ENCODE measurements at places on chromosomes 16 and 17.

DNA sequence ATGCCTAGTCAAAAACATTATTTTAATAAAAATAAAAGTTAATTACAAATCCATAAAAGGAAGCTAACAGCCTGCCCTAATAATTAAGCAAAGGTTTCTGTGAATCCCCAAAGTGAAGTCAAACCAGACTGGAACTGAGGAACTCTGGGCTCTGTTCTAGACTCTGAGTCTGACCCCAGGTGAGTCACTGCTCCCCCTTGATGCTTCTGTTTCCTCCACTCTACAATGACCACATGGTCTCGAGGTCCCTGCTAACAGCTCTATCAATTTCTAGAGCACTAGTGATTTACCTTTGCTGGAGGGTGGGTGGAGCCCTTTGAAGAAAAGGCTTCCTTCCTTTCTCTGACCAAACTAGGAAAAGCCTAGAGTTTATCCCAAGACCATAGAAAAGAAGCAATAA is 32.4 kb downstream of the XPO6 start:
- DNase-seq: no peak

- no peak for DNase-seq
Observed at GRCh38 chr16:84570739-84571403, 47.0 kb downstream of the COTL1 start.

- peak; percentile 92 for DNase-seq
Observed at GRCh38 chr17:33012522-33013033, 20.9 kb downstream of the SPACA3 start.

DNA sequence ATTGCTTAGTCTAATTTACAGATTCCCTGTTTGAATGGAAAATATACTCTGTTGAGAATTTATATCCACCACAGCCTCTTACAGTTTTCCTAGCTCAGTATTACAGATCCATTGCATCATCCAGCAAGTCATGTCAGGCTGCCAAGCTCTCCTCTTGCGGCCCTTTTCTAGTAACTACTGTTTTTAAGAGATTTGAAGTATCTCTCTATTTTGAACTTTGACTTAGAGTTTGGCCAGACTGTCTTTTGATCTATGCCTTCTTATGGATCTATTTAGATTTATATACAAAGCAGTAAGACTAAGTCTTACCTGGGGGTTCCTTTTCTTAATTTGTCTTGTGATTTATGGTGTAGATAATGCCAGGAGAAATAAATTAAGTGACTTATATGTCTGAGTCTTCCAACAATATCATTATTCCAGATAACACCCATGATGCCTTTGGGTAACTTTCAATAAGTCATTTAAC is 53.1 kb upstream of the ABCC11 start:
- DNase-seq: peak; percentile 61

DNA sequence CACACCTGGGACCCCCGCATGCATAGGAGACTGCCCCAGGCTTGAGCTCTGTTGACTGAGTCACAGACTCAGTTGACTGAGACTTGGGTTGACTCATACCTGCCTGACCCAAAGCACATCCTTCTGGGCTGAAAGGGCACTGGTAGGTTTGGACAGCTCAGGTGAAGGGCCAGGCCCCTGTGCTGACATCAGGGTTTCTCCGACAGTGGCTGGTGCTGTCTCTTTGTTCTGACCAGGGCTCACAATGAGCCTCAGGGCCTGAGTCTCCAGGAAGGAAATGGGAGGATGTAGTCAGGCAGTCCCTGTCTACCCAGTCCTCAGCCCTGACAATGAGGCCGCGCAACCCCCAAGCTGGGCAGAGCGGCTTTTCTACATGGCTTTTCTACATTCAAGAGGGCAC is 6.5 kb downstream of the SPNS2 start:
- no peak for DNase-seq

GRCh38 chr16:85586380-85587104 is 26.6 kb upstream of the GSE1 start:
- DNase-seq: peak; percentile 66

- DNase-seq: peak; percentile 6
Observed at GRCh38 chr17:56834380-56835263, 671 bp downstream of the DGKE start.

- DNase-seq: no peak
Observed at GRCh38 chr16:4283939-4284338, 11.1 kb upstream of the TFAP4 start.

GRCh38 chr17:56678249-56679114 is 85.0 kb downstream of the NOG start:
- DNase-seq: no peak

- DNase-seq: no peak
Observed at GRCh38 chr17:3027786-3028532, 35.4 kb downstream of the OR1D5 start.

DNA sequence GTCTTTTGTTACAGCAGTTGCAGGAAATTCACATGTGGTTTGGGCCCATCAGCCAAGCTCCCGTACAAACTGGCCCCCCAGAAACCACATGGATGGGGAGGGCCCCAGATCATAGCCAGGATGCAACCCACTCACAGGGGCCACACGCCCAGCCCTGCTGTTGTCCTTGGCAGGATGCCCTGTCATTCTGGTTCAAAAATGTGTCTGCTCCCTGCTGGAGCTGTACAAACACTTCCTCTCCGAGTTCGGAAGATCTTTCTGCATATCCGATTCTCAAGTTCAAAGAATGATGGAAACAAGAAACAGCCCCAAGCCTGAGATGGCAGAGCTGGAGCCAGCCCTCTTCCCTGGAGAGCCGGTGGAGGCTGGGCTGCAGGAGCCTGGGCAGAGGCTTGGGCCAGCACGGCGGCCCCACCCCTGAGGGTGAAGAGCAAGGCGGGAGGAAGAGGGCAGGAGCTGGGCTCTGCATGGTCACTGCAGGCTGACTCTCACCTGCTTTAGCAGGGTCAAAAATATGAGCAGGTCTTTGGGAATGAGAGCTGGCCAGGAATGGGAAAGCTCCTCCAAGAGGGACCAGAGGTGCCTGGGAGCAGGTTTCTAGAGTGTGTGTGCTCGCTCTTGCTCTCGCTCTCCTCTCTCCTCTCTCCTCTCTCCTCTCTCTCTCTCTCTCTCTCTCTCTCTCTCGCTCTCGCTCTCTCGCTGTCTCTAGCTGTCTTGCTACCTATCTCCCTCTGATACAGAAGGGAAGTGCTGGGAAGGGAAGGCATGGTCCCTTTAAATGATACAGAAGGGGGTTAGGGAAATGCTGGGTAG is 34.7 kb upstream of the ENPP7 start:
- DNase-seq: no peak

DNA sequence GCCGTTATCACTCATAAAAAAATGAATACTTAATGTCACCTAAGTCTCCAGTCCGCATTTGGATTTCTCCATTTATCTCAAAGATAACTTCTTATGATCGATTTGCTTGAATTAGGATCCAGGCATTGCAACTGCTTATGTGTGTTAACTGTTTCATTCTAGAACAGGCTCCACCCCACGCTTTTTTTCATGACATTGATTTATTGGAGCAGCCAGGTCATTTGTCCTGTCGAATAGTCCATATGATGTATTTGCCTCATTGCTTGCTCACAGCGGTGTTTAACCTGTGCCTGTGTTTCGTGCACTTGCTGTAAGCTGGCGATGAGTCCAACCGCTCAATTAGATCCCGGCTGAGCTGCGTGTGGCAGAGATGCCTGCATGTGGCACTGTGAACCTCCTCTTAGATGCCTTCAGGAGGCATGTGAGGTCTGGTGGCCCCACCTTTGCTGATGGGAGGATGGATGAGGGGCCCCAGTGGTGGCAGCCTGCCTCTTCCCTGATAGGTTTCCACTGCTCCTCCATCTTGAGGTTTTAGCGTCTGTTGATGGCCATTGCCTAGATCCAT is 16.4 kb downstream of the DHX38 start:
- DNase-seq: no peak

GRCh38 chr16:75052481-75053202 is 53.8 kb downstream of the ZNRF1 start:
- no peak for DNase-seq

DNA sequence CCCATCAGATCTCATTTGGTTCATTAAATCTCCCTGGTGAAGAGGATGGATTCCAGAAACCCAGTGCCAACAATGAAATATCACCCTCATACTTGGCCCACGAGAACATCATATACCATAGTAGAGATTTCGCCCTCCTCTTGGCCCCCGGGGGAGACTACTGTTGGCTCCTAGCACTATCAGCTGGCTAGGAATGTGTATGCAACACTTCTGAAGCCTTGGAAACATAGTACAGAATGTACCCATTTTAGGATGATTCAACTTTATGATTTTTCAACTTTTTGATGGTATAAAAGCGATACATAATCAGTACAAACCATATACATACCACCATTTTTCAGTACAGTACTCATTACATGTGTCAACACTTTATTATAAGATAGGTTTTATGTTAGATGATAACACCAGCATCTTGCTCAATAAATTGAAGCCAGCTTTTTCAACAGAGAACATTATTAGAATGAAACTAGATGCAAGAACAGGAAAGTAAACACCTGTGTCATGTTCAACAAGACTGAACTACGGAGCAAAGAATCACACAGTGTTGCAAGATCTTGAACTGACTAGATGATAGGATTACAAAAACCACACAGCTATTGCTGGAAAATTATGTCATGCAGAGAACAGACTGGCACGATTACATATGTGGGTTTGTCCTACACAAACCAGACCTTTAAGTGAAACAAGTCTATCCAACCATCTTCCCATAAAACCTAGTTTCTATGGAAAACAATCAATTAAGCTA is 17.2 kb downstream of the RSL1D1 start:
- DNase-seq: peak; percentile 46

DNA sequence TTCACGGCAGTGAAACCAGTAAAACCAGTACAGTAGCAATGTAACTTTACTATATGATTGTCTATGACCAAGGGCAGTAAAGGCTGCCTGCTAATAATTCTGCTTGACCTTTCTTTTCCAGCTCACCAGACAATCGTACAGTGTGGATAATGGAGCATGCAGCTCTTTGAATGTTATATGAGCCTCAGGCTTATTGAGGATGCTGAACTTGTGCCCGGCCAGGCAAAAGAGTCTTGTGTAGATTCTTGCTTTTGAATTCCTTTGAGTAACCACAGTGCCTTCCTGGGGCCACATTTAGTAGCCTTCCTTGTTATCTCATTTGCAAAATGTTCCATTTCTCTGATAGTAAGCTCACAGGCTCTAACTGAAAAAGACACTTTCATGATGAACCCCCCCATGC is 131.8 kb downstream of the CDH11 start:
- no peak for DNase-seq

DNA sequence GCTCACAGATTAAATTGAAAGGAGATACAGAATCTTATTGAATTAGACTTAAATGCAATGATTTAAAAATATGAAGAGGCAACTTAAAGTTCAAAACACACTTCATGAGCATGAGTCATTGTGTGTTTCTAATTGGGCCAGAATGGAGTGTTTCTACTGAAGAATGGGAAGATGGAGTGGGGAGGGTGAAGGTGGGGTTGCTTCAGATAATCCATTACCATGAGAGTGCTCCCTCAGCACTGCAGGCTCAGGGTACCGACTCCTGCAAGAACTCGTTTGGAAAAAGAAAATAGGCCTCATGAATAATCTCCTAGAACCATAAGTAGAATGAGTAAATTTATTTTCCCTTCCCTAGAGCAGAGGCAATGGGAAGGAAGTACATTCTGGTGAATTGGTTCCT is 372.8 kb downstream of the TOX3 start:
- DNase-seq: no peak

DNA sequence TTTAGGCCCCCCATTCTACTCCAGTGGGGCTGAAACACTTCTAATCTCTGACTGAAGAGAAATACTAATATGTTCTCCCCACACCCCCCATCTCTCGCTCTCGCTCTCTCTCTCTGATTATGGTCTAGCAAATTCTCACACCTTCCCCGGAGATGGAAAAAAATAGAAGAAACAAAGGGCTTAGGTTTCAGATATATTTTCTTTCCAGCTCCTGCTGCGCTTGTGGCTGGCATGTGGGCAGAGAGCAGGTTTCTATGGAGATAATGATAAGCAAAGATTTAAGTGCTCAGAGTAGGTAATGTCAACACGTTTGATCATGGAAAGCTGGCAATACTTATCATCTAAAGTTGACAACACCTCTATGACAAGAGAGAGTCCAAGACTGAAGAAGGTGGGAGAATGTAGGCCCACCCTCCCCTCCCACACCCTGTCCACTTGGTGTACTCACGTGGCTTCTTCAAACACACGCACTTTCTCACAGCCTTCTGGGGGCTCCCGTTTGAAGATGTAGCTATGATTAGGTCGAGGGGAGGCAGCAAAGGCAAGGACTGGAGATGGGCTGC is 8.0 kb upstream of the SLC35B1 start:
- no peak for DNase-seq

DNA sequence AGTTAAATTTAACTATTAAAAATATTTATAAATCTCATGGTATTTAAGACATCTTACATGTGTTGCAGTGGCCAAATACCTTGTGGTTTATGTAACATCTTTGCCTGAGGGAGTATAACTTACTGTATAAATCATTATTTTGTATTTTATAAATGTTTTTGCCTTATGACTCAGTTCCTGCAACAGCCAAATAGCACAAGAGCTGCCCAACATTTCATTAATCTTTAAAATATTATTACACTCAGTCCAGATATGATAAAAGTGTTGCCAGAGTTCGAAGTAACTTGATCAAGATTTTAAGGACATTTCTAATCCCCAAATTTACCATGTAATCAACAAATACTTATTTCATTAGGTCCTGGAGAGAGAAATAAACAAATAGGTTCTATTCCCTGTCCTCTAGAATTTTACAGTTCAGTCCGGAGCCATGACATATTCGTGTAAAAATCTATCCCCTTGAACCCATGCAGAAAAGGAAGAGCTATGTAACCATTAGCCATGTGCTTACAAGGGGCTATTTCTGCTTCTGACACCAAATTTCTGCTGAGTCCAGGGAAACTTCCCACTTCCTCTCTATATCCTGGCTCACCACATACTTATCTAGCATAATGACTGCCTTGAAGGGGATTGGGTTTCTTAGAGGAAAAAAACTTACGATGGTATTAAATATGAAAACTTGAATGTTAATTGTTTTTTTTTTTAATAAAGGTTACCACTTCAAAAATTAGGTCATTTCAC is 44.0 kb downstream of the IRX6 start:
- peak; percentile 26 for DNase-seq

DNA sequence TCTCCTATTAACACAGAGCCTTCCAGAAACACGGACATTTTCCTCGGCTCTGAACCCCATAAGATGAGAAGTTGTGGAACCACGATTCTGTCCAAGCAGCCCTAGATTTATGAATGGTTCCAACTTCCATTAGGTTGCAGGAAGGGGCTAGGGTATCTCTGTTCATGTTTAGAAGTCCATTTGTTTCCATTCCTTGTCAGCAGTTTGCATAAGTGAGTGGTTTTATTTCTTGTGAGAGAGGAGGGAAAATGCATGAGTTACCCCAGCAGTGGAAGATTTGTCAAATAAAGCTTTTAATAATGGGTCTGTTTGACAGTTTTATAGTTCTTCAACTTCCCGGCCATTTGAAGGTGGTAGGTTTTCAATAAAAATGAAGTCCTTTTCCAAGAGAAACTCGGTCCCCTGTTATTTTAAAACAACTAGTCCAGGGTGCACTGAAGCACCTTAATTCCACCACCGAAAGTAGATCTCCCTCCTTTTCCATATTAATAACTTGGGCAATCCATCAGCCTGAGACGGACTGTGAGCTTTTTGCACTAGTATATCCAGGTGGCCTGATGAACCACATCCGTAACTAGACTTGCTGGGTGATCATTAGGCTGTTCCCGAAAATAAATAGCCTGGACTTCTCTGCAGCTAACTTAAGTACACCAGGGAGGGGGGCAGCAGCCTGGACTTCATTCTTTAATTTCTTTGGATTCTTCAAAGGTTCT is 181.3 kb downstream of the TMEM114 start:
- DNase-seq: no peak

All from AG08395 (cell line).